GM18507 (cell line): ENCODE measurements at places on chromosomes 12 and 14.

DNA sequence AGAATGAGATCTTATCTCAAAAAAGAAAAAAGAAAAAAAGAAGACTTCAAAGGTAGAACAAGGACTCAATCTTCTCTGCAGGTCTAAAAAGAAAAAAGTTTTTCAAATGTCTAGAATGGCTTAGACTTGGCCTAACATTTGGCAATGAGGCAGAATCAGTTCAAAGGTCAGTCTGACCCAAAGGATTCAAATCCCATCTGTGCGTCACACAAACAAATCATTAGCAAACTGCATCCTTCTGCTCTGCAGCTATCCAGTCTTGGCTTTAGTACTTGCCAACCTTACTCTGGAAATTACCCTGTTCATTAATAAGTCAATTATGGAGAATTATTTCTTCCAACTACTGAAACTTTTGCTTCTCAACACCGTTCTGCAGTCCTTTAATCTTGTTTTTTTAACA, 3.1 kb downstream of the YAF2 start:
- DNase-seq = no peak

- DNase-seq = no peak
Measured at GRCh38 chr14:98956181-98956580, 315.8 kb downstream of the BCL11B start.

DNA sequence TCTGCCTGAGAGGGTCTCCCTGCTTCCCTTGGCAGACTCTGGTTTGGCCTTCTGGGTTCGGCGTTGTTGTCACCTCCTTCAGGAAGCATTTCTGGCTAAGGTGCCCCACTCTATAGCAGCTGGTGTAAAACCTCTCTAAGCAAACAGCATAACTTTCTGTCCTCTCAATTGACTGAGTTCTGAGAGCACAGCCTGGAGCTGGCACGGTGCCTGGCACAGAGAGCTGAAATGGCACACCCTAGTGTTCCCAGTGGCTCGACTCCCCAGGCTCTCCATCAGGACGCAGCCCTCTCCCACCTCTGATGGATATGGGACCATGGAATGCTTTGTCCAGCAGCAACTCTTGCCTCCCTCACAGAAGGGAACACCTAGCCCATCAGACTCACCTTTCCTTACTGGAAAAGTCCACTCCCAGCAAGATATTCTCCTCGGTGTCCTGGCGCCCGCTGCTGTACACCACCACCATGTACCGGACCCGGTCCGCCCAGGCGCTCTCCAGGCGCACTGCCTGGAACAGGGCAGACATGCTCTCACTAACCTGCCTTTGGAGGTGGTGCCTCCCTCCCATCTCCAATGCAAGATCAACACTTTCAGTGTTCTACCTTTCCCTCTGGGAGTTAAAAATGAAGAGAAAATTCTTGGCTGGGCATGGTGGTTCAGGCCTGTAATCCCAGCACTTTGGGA, 40.6 kb downstream of the SSH1 start:
- DNase-seq = no peak

- DNase-seq = no peak
Measured at GRCh38 chr12:12899530-12900380, 8.4 kb downstream of the GPRC5A start.

DNA sequence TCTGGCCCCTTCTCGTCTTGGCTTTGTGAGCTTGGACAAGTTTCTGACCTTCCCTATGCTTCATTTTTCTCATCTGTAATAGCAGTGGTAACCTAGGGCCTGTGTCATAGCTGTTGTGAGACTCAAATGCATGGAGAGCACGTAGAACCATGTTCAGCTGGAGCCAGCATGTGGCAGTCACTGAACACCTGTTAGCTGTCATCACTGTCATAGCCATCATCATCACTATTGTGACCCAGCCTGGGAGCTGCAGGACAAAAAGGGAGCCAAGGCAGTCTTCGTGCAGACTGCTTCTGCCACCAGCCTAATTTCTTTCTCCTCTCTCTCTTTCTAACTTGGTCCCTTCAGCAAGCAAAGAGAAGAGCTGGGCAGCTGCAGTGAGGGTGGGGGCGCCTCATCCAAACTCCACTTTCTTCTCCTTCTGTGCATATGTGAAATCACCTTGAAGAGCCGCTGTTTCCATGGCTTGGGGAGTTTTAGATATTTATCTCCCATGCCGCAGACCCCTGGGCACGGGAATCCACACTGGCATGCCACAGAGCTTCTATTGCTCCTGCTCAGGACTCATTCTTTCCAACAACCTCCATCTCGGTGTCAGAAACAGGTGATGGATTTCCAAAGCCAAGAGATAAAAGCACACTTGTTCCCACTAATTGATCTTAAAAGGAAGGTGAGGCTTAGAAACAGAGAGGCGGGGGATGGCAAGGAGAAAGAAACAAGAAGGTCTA, 87.0 kb downstream of the SRRM4 start:
- no peak for DNase-seq

GRCh38 chr12:124107351-124107750, 134.3 kb downstream of the ZNF664 start:
- DNase-seq = no peak

DNA sequence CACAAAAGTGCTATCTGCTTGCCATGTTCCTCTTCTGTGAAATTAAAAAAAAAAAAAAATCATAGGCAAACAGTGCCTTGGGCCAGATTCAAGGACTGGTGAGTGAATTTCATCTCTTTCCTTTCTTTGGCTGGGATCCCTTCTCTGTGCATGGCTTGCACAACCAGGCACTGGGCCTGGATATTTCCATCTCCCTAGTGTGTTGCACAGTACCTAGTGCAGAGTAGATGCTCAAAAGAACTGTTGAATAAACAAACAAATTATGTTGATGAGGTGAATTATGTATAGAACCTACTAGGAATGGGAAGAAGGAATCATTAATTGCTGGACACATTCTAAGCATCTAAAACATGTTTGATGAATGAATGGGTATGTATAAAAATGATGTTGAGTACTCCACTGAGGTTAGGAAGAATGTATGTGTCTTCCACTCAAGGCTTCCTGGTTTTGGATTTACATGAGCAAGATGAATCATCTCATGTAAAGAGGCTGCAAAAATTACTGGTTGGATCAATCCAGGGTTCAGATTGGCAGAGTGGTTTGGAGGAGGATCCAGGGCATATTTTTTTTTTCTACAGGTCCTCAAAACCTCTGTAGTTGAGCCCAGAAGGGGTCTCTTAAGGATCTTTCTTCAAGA, 93.2 kb downstream of the EMP1 start:
- no peak for DNase-seq
